Right renal pelvis (tissue), 4 donors: ENCODE measurements at places on chromosomes 7 and 10.

- DNase-seq = no peak
Measured at GRCh38 chr10:77392851-77393250, 244.8 kb downstream of the KCNMA1 start.

DNA sequence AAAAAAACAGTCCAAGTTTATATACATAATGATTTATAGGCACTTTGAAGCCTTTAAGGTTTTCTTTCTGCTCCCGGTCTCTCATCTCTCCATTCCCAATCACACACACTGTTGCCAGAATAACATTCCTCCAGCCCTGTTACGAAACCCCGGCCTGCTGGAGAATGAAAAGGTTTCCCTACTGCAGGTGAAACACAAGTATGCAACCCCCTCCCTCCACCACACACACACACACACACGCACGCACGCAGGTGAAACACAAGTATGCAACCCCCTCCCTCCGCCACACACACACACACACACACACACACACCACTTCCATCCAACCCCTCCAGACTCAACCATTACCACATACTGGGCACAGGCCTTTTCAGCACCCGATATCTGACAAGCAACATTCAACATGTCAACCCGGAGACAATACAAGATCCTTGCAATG is 87.5 kb downstream of the PARD3 start:
- DNase-seq = no peak

- no peak for DNase-seq
Measured at GRCh38 chr7:156892081-156892800, 742 bp downstream of the LMBR1 start.

- no peak for DNase-seq
Measured at GRCh38 chr10:10903620-10904019, 114.1 kb upstream of the CELF2 start.

DNA sequence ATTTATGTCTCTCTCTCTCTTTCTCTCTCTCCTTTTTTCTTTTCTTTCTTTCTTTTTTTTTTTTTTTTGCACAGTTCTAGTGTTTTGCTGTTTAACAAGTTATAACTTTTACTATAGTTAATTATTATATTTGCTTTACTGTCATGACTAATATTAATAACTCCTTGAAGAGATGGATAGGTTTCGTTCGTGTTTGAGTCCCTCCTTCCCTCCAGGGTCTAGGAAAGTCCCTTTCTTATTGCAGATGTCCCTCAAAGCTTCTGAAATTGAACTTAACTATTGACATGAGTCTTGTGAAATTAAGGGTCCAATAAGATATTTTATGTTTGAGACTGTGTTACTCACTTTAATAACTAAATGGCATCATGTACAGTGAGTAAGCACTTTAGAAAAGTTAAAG is 131.4 kb downstream of the PLXDC2 start:
- DNase-seq = no peak

DNA sequence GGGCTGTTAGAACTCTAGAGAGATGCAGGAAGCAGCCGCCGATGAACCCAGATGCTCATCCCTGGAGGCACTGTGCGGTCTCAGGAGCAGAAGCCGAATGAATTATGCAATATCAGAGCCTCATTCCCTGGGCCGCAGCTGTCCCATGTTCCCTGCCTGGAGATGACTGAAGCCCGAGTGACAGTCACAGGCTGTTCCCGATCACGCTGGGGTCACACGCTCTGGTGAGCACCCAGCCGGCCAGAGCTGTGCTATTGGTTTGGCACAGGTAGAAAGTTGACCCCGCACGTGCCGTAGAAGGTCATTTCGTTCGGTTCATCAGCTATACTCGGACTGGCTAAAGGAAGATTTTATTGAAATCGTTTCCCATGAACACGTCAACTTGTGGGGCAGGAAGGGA is 140.5 kb upstream of the SH2B2 start:
- DNase-seq = no peak

DNA sequence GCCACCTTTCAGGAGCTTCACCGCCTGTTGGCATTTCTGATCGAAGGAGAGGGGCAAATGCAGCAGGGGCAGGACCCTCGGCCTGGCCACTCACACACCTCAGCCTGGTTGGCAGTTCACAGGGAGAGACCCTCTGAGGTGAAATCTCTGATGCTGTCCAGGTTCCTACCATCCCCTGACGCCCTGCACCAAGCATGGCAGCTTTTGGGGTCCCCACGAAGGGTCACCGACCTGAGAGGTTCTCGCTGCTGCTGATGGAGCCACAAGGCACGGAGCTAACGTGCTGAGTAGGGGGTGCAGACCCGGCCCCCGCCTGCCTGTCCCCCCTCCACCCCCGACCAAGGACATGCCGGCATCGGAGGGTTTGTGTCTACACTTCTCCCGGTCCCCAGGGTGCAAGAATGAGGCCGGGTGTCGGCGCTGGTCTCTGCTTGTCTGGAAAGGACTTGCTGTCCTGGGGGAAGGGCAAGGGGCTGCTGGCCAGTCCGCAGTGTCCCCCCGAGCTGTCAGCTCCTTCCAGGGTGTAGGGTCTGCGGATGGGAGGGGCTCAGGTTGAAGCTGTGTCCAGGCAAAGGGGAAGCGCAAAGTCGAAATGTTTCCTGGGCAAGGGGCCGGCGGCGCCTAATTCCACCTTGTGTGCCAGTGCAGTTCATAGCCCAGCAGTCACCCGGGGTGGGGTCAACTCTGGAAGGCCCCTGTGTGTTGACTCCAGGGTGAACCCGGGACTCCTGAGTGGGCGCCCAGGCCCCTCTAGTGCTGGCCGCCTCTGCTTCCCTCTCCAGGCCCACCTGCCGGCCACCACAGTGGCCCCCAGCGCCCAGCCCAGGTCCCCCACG is 132.6 kb downstream of the DNAJB6 start:
- DNase-seq = no peak

DNA sequence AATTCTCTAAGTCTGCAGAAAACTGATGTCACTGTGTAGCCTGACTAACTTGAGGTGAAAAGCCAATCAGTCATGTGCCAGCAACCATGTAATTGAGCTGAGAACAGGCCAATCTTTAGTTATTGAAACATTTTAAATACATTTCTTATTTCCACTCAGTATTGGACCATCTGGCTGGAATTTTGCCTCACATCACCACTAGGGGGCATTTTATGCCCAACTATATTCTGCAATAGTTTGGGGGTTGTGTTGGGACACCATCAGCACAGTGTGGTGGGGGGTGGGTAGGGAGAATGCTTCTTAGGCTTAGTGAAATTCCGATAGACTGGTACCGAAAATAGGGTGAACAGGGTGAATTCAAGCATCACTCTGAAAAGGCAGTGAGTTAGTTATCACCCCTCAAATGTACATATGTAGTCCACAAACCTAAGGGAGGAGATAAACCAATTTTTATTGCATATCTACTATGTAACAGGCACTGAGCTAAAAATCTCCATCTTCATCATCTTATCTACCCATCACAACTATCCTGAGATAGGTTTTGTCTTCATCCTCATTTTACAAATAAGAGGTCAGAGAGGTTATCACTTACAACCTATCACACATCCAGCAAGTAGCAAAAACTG is 17.8 kb downstream of the NPSR1 start:
- DNase-seq = no peak

GRCh38 chr10:24570658-24571426 is 152.8 kb downstream of the ARHGAP21 start:
- DNase-seq = no peak

DNA sequence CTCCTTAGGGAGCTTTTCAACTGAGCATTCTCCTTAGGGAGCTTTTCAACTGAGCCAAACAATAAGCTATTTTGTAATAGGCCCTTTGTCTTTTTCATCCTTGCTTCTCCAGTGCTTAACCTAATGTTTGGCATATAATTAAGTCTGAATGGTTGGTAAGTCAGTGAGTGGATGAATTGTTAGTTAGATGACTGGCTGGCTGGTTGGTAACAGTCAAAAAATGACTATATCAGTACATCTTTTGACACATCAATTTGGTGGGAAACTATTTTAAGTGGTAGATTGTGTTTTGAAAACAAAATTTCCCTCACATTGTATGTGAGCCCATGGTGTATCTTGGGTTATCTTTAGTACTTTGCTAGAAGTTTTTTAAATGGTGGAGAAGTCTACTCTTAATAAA is 16.4 kb downstream of the ING3 start:
- DNase-seq = no peak

DNA sequence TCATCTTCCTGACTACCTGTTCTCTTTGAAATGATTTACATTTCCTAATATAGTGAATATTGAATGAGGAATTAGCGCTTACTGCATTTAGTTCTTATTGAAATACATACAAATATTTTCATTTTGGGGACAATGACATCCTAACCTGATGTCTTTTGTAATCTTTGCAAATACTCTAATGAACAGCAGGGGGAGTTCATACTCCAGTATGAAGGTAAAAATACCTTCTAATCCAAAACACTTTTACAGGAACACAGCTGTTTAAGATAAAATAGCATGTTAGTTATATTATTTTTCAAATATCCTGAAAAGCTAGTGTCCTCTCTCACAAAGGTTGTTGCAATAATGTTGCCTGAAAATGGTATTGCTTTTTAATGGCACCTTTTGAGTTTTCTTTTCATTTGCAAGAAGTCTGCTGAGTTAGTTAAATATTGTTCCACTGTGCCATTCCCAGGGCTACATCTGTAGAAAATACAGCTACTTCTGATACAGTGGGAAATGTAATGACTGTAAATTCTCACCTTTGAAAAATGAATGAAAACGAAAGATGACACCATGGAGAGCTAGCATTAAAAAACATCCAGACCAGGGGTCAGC is 400.0 kb downstream of the PHF14 start:
- DNase-seq = no peak
